ENCODE measurements at places on chromosomes 6 and 20. TPM values are rescaled to one million over a fixed set of nuclear protein-coding genes. Genes with fewer than 3 reads are reported as not detected.

GRCh38 chr6:133551436-133551835 is 310.3 kb downstream of the EYA4 start:
- no peak overlapping the region for H3K4me3 ChIP-seq
- no peaks in the 10 kb centered on the region for H3K36me3 ChIP-seq
- no peak overlapping the region for H3K27ac ChIP-seq
- DNase-seq = no peak

GRCh38 chr6:135228486-135228885 is 47.4 kb downstream of the MYB start:
- no peak overlapping the region for H3K27ac ChIP-seq
- H3K27me3 ChIP-seq = no peaks in the 10 kb centered on the region
- peaks cover 11% of the 10 kb centered on the region for H3K4me1 ChIP-seq

- H3K36me3 ChIP-seq = no peaks in the 10 kb centered on the region
- H3K4me1 ChIP-seq = no peaks in the 10 kb centered on the region
Measured at GRCh38 chr6:21829126-21829525, 235.6 kb downstream of the SOX4 start.

GRCh38 chr6:35736253-35736894 is 458 bp upstream of the ARMC12 start:
- no peak overlapping the region for H3K4me3 ChIP-seq
- H3K4me1 ChIP-seq = peaks cover 61% of the 10 kb centered on the region
- H3K27ac ChIP-seq = no peak overlapping the region
- H3K27me3 ChIP-seq = no peaks in the 10 kb centered on the region

DNA sequence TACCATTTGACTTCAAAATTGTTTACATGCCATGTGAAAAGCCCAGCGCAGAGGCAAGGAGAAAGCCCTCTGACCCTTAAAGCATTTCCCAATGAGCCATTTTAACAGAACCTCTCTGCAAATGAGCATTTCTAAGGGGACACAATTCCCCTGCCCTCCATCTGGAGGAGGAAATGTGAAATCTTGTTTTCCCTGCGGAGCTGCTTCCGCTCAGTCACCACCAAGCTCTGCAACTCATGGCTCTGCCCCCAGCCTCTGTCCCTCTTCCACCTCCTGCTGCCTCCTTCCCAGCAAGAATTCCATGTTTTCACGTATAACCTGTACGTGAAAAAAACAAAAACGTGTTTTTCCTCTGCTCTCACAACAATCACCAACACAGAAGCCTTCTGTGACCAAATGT is 12.3 kb downstream of the RIN2 start:
- H3K27me3 ChIP-seq = no peaks in the 10 kb centered on the region
- no peak for DNase-seq
- H3K36me3 ChIP-seq = no peaks in the 10 kb centered on the region

DNA sequence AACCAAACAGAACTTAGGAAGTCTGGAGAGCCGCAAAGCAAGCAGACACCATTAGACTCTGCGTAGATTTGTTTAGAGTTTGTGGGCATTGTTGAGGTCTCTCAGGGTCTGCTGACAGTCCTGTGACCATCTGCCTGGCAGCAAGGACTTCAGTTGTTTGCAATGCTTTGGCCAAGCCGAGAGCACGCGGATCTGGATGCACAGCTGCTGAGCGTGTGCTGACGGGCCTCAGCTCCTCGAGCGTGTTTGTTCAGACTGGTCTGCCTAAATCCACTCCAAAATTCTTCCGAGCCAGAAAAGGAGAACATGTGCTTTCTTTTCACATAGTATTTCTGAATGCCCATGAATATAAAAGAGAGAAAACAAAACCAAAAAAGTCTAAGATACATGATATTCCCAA is 159.0 kb downstream of the ZNF217 start:
- no peak overlapping the region for H3K4me3 ChIP-seq
- DNase-seq = no peak
- no peak overlapping the region for H3K27ac ChIP-seq
- H3K36me3 ChIP-seq = no peaks in the 10 kb centered on the region
- H3K27me3 ChIP-seq = no peaks in the 10 kb centered on the region

- no peak overlapping the region for H3K4me3 ChIP-seq
- no peaks in the 10 kb centered on the region for H3K36me3 ChIP-seq
- no peak overlapping the region for H3K27ac ChIP-seq
- no peaks in the 10 kb centered on the region for H3K4me1 ChIP-seq
Measured at GRCh38 chr20:46174469-46175126, 56.5 kb downstream of the CD40 start.

GRCh38 chr6:126447367-126447766 is 107.5 kb downstream of the CENPW start:
- H3K27me3 ChIP-seq = no peaks in the 10 kb centered on the region
- no peak overlapping the region for H3K4me3 ChIP-seq
- H3K27ac ChIP-seq = no peak overlapping the region
- no peak for DNase-seq
- no peaks in the 10 kb centered on the region for H3K4me1 ChIP-seq

- no peaks in the 10 kb centered on the region for H3K36me3 ChIP-seq
- H3K4me3 ChIP-seq = no peak overlapping the region
- H3K27ac ChIP-seq = no peak overlapping the region
- H3K27me3 ChIP-seq = no peaks in the 10 kb centered on the region
- H3K4me1 ChIP-seq = no peaks in the 10 kb centered on the region
Measured at GRCh38 chr6:169382735-169383134, 129.1 kb upstream of the THBS2 start.

GRCh38 chr20:25066386-25066785 is 8.4 kb upstream of the ACSS1 start:
- H3K27ac ChIP-seq = no peak overlapping the region
- peaks cover 23% of the 10 kb centered on the region for H3K27me3 ChIP-seq
- H3K4me3 ChIP-seq = no peak overlapping the region
- H3K36me3 ChIP-seq = no peaks in the 10 kb centered on the region

GRCh38 chr6:83367104-83367503 is 63.7 kb downstream of the ME1 start:
- no peaks in the 10 kb centered on the region for H3K36me3 ChIP-seq
- no peak for DNase-seq
- H3K4me1 ChIP-seq = peaks cover 4% of the 10 kb centered on the region
- H3K27ac ChIP-seq = no peak overlapping the region
- no peaks in the 10 kb centered on the region for H3K27me3 ChIP-seq
- H3K4me3 ChIP-seq = no peak overlapping the region

DNA sequence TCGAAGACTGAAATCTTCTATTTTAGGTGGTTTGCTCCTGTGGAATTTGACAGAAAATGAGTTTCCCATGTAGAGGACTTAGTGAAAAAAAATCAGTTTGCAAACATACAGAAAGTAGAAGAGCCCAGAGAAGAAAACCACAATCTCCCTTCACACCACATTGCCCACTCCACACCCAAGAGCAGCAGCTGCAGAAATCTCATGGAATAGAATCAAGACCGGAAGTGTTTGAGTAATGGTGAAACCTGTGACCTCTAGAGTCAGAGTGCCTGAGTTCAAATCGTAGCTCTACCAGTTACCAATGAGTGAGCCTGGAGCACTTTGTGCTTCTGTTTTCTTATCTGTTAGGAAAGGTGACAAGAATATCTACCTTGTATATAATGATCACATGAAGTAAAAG is 4.6 kb downstream of the SIRPG start:
- H3K4me3 ChIP-seq = no peak overlapping the region
- no peaks in the 10 kb centered on the region for H3K27me3 ChIP-seq
- no peaks in the 10 kb centered on the region for H3K4me1 ChIP-seq
- H3K36me3 ChIP-seq = no peaks in the 10 kb centered on the region
- no peak overlapping the region for H3K27ac ChIP-seq

DNA sequence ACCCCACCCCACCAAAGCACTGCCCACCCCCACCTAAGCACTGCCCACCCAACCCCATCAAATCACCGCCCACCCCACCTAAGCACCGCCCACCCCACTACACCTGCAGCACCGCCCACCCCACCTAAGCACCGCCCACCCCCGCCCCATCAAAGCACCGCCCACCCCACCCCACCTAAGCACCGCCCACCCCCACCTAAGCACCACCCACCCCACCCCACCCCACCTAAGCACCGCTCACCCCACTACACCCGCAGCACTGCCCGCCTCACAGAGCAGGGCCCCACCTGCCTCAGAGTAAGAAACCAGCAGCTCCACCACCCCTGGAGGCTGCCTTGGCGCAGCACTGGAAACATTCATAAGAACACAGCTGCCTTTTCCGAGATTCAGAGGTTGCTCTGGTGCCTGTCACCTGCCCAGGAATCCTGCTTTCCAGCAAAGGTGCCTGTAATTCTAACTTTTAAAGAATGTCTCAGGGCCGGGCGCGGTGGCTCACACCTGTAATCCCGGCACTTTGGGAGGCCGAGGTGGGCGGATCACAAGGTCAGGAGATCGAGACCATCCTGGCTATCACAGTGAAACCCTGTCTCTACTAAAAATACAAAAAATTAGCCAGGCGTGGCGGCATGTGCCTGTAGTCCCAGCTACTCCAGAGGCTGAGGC is 148.2 kb downstream of the BMP7 start:
- no peaks in the 10 kb centered on the region for H3K27me3 ChIP-seq
- no peaks in the 10 kb centered on the region for H3K36me3 ChIP-seq
- H3K4me3 ChIP-seq = no peak overlapping the region
- H3K27ac ChIP-seq = no peak overlapping the region
- no peak for DNase-seq

- H3K27ac ChIP-seq = no peak overlapping the region
- H3K4me3 ChIP-seq = no peak overlapping the region
- H3K27me3 ChIP-seq = no peaks in the 10 kb centered on the region
- H3K36me3 ChIP-seq = peaks cover 6% of the 10 kb centered on the region
- DNase-seq = no peak
- H3K4me1 ChIP-seq = peaks cover 46% of the 10 kb centered on the region
Measured at GRCh38 chr6:33203443-33204164, 851 bp upstream of the HSD17B8 start.

GRCh38 chr6:164570801-164571200 is 738.6 kb downstream of the C6orf118 start:
- no peak for DNase-seq
- H3K4me1 ChIP-seq = no peaks in the 10 kb centered on the region
- no peaks in the 10 kb centered on the region for H3K36me3 ChIP-seq
- H3K4me3 ChIP-seq = no peak overlapping the region
- H3K27me3 ChIP-seq = no peaks in the 10 kb centered on the region
- H3K27ac ChIP-seq = no peak overlapping the region

DNA sequence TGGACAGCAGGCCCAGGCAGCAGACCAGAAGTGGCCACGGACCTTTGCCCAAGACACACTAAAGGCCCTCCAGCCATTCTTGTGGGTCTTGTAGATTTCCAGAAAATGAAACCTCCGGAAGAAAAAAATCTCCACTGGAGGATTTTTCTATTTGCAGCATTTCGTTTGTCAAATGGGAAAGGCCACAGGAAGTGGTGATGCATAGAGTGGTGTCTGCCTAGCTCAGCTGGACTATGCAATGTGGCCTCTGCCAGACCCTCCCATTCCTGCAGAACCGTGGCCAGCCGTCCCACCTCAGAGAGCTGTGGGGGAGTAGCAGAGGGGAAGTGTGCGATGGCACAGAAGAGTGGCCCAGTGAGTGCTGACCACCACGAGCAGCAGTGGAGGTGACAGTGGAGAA is 24.0 kb upstream of the INSM1 start:
- peaks cover 7% of the 10 kb centered on the region for H3K27me3 ChIP-seq
- H3K36me3 ChIP-seq = no peaks in the 10 kb centered on the region
- H3K27ac ChIP-seq = no peak overlapping the region
- no peak for DNase-seq
- H3K4me3 ChIP-seq = no peak overlapping the region
- H3K4me1 ChIP-seq = no peaks in the 10 kb centered on the region

DNA sequence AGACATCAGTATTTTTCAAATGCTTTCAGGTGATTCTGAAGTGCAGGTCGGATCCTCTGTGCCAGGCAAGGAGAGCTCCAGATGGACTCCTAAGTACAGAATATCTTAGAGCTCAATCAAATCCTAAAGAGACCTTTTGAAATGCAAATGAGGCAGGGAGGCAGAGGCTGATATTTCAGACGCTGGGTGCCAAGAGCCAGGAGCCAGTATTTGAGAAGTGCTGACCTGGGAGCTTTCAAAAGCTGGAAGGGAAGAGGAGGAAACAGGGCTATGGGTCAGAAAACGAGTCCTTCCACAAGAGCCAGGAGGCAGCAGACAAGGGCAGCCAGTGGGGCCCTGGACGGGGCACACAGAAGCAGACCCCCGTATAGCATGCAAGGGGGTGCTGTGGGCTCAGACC is 46.1 kb upstream of the DSN1 start:
- peaks cover 12% of the 10 kb centered on the region for H3K4me1 ChIP-seq
- no peaks in the 10 kb centered on the region for H3K36me3 ChIP-seq
- no peak overlapping the region for H3K4me3 ChIP-seq
- H3K27ac ChIP-seq = no peak overlapping the region

GRCh38 chr6:10033223-10033829 is 381.5 kb downstream of the TFAP2A start:
- DNase-seq = no peak
- H3K4me1 ChIP-seq = no peaks in the 10 kb centered on the region
- no peaks in the 10 kb centered on the region for H3K27me3 ChIP-seq
- H3K4me3 ChIP-seq = no peak overlapping the region

GRCh38 chr20:54472607-54473006 is 2.8 kb upstream of the DOK5 start:
- no peak overlapping the region for H3K27ac ChIP-seq
- H3K4me3 ChIP-seq = no peak overlapping the region
- H3K36me3 ChIP-seq = no peaks in the 10 kb centered on the region

DNA sequence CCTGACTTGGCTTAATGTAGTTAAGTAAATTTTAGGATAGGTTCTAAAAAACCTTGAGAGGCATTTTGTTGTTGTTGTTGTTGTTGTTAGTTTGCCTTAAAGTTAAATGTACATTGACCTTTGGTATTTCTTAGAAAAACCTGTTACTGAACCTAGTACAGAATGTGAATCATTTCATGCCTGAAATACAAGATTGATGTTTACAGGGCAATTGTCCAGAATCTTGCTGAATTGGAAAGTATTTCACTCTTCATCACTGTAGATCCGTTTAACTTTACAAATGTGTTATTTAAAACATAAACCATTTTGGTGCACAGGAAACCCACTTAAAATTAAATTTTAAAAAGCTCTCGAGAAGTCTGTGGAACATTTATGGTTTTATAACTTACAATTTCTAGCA is 75.0 kb downstream of the CEP57L1 start:
- H3K4me1 ChIP-seq = no peaks in the 10 kb centered on the region
- no peak overlapping the region for H3K4me3 ChIP-seq
- H3K36me3 ChIP-seq = no peaks in the 10 kb centered on the region
- no peak for DNase-seq
- no peak overlapping the region for H3K27ac ChIP-seq

DNA sequence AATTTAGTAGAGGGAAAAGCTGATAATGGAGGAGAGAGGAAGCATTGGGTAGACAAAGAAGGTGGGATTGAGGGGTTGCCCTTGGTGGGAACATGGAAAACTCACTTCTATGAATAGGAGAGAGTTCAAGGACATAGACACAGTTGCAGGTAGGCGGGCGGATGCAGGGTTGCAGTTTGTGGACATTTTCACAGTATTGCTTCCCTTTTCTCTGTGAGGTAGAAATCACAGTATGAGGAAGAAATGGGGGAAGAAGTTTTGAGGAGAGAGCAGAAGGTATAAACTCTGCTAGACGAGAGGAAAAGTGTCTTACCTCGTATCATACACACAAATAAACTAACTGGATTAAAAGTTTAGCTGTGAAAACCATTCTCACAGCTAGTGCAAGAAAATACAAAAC is 200.7 kb upstream of the ECI2 start:
- H3K4me1 ChIP-seq = peaks cover 5% of the 10 kb centered on the region
- no peak for DNase-seq
- H3K27me3 ChIP-seq = no peaks in the 10 kb centered on the region
- no peak overlapping the region for H3K27ac ChIP-seq
- no peak overlapping the region for H3K4me3 ChIP-seq
- no peaks in the 10 kb centered on the region for H3K36me3 ChIP-seq

LY86 gene
- 10.0 TPM for total RNA-seq

TFB1M gene
- total RNA-seq = 13.2 TPM

ULBP3 gene
- total RNA-seq = not detected

TNNC2 gene
- total RNA-seq = 3.5 TPM

Data from transverse colon (tissue), 4 donors.